ENCODE measurements at places on chromosomes 13 and 19. TPM values are rescaled to one million over a fixed set of nuclear protein-coding genes. Genes with fewer than 3 reads are reported as not detected.

COMP gene
- total RNA-seq, result not detected

GRK1 gene
- 0.09 TPM for total RNA-seq

CD37 gene
- total RNA-seq, result 137 TPM

CEACAM7 gene
- not detected for total RNA-seq

ZNF559 gene
- 15.8 TPM for total RNA-seq

TARM1 gene
- total RNA-seq, result not detected

LAIR1 gene
- total RNA-seq, result 11.3 TPM

ZIM2 gene
- total RNA-seq, result not detected

COX6B2 gene
- total RNA-seq, result not detected

CYP4F12 gene
- not detected for total RNA-seq

PSG5 gene
- not detected for total RNA-seq

ODAD3 gene
- 0.70 TPM for total RNA-seq

TYROBP gene
- total RNA-seq, result 1.5 TPM

PDS5B gene
- 44.1 TPM for total RNA-seq

TUBA3C gene
- total RNA-seq, result not detected

FUT2 gene
- not detected for total RNA-seq

TNNI3 gene
- total RNA-seq, result not detected

FZR1 gene
- 40.9 TPM for total RNA-seq

DNA sequence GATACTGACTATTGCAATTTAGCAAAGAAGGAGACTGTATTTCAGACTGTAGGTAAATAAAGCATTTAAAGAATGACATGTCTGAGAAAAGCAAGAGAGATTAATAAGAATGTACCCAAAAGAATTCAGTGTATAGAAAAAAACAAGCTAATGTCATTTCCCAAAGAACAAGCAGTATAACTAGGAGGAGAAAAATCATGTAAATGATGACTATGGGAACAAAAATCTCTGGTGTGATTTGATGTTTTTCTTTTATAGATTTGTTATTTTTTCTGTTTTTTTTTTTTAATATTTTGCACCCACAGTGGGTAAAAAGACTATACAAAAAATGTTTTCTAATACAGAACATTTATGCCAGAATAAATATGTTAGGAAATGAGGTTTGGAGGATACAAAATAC, 801.0 kb downstream of the PCDH9 start:
- DNase-seq, result no peak

GRCh38 chr13:81393721-81394120, 1052.8 kb upstream of the SPRY2 start:
- no peak for DNase-seq

DNA sequence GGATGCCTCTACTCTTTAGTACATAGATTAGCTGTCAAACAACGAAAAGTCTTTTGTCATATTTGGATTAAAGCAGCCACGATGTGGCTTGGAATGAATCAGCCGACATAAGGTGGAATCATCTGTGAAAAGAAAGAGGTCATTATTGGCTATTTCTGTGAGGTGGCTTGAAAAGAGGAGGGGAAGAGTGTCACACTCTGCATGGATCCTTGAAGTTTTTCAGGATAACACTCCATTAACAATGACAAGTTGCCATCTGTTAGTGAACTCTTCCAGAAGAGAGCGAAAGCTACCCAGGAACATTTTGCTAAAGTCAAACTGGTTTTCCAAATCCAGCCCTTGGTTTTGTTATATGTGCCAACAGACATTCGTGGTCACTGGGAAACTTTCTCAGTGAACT, 1604.8 kb downstream of the OLFM4 start:
- DNase-seq, result no peak

GRCh38 chr13:98450026-98450425, 126.9 kb downstream of the STK24 start:
- DNase-seq, result no peak

- DNase-seq, result no peak
These were observed 10.7 kb downstream of the APLP1 start for GRCh38 chr19:35879068-35879467.

GRCh38 chr13:97948041-97948440, 5.4 kb upstream of the IPO5 start:
- no peak for DNase-seq

DNA sequence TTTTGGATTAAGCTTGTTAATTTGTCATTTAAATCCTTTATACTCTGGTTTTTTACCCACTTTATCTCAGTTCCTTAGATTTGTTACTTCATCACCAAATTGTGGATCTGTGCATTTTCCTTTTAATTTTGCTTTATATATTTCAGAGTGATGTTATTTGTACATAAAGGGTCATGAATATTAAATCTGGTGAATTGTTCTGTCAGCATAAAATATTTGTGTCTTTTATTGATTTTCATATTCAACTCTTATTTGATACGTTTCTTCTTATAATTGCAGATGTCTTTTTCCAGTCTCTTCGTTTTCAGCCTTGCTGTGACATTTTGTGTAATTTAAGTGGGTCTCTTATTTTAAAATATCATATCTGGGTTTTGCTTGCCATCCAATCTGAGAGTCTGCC, 4.7 kb downstream of the SETDB2 start:
- no peak for DNase-seq

DNA sequence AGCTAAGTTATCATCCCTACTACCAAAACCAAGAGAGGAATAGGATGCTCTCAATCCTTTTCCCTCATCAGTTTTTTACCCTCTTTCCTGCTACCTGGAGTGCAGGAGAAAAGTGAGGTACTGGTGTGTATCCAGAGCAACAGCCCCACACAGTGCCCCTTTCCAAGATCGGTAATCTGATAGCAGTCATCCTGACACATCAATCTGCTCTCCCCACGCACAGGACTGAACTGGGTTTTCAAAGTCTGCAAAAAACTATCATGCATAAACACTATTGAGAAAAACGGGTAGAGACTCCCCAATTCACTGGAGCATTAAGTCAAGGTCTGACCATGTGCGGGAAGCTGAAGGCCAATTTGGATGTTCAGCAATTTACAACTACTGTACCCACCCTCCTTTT, 284.8 kb downstream of the RBM26 start:
- DNase-seq, result no peak

DNA sequence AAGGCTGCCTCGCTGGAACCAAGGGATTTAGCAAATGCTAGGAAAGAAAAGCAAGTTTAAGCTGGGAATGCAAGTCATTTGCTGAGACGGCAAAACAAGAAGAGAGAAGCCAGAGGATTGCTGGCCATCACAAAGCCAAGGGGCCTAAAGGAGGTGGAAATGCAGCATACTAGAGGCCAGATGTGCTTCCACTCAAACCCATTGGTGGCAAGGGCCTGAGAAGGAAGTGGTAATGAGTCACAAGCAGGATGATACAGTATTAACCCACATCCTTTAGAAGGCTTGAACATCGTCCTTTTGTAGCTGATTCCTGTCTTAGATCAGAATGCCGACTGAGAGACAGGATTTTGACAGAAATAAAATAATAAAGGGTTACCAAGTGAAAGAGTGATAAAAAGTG, 68.2 kb downstream of the ITGBL1 start:
- DNase-seq, result peak; percentile 43

DNA sequence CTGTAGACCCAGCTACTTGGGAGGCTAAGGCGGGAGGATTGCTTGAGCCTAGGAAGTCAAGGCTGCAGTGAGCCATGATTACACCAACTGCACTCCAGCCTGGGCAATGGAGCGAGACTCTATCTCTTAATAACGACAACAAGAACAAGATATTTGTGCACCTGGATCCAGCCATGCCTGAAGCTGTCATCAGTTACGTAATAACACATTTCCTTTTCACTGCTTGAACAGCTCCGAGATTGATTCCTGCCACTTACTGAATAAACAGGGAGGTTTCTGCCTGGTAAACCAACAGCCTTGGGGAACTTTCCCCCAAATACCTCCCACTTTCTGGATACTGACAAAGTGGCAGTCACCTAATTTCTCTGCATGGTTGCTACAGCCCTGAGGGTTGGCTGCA, 5.4 kb downstream of the KANK2 start:
- DNase-seq, result no peak

- peak; percentile 10 for DNase-seq
These were observed at the start of gene CLDN10 for GRCh38 chr13:95552539-95553441. Gene CLDN10 (plus strand): TSS chr13:95552720. CDS start chr13:95552754, 34 bp downstream.

GRCh38 chr19:7928741-7929701, 3.1 kb upstream of the CTXN1 start:
- DNase-seq, result peak; percentile 85

GRCh38 chr13:110509971-110510786, 51.3 kb downstream of the RAB20 start:
- DNase-seq, result no peak

DNA sequence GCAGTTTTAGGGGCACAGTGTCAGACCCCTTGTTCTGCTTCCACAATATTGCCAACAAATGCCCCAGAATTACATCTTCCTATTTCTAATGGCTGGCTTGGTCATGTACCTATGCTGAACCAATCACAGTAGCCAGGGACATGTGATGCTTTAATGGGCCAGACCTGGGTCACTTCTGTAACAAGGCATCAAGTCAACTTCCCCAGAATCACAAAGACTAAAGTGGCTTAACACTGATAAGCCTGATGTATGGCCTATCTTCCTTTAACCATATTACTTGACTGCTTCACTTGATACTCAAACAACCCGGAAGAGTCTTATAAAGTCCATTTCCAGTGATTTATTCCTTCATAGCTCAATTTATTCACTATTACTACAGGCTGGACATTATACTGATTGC, 19.6 kb downstream of the LNX2 start:
- no peak for DNase-seq

DNA sequence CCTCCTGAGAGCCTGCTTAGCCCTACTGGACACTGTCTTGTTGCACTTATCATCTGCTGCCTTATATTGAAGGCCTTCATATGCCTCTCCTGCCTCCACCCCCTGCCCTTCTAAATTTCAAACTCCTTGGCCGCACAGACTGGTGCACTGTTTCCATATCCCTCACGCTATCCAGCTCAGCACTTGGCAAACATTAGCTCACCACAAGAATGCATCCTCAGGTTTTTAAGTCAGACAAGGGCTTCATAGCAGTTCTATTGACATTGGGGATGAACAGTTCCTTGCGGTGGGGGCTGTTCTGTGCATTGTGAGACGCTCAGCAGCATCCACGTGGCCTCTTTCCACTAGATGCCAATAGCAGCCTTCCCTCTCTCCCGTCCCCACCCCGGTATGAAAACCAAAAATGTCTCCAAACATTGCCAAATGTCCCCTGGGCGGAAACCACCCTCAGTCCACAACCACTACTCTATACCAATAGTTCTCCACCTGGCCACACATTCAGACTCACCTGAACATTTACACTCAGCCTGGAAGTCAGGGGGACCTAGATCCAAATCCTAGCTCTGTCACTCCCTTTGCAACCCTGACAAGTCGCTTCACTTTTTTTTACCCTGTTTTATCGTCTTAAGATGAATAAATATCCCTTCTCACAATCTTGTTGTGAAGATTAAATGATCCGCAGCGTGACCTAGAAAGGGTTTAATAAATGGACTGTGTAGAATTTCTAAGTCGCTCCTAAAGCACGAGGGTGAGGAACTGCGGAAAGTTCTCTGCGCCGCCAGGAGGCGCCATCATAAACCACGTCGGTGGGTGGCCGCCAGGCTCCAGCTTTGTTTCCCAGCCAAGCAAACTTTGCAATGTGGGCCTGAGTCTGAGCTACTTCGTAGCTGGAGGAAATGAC, 3.6 kb upstream of the CEACAM3 start:
- peak; percentile 74 for DNase-seq

DNA sequence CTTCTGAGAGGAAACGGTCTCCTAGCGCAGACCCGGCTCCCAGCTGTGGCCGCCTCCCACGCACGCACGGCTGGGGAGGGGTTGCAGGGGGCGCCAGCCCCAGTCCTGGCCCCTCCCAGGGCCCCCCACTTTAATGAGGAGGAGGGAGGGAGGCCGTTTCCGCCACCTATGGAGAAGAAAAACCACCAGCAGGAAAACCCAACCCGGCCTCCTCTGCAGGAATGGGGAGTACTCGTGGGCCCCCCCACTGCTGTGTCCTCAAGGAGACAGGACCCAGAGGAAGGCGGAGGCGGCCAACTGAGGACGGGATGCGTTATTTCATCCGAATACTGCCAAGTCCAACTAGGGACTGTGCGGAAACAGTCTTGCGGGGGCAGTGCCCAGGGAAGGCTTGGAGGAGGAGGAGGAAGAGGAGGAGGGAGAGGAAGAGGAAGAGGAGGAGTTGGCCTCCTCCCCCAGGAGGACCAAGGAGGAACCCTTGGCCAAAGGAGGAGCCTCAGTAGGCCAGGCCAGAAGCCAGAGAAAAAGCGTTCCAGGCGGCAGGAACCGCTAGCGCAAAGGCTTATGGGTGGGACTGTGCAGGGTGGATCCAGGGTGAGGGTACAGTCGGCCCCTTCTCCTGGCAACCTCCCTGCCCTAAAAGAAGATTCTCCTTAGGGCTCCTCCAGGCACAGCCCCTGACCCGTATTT, 3.9 kb upstream of the SSBP4 start:
- DNase-seq, result peak; percentile 25

DNA sequence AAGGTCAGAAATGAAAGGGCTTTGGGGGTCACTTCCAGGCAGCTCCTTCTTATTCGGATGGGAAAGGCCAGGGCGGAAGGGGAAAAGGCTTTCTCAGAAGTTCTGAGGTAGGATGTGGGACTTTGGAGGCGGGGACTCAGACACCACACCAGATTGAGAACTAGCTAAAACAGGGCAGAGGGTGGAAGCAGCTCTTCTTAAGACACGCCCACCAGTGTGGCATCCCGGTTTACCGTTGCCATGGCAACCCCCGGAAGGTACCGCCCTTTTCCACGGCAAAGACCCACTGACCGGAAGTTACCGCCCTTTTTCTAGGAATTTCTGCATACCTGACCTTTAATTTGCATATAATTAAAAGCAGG, 3.8 kb upstream of the LILRA5 start:
- peak; percentile 16 for DNase-seq

DNA sequence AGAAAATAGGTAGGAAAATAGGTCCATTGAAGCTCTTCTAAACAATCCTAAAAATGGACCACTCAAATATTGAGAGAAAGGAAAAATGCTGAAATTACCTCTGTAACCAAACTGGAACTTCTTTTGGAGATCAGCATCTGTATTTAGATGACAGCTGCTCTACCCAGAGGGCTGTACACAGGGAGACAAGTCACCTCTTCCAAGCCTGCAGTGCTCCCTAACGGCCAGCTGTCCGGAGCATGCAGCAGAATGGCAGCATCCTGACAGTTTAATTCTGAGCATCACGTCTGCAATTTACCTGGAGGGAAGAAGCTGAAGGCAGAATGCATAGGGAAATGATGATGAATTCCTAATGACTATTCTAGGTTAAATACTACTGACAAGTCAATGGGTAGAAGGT, 62.8 kb upstream of the DIAPH3 start:
- peak; percentile 15 for DNase-seq

DNA sequence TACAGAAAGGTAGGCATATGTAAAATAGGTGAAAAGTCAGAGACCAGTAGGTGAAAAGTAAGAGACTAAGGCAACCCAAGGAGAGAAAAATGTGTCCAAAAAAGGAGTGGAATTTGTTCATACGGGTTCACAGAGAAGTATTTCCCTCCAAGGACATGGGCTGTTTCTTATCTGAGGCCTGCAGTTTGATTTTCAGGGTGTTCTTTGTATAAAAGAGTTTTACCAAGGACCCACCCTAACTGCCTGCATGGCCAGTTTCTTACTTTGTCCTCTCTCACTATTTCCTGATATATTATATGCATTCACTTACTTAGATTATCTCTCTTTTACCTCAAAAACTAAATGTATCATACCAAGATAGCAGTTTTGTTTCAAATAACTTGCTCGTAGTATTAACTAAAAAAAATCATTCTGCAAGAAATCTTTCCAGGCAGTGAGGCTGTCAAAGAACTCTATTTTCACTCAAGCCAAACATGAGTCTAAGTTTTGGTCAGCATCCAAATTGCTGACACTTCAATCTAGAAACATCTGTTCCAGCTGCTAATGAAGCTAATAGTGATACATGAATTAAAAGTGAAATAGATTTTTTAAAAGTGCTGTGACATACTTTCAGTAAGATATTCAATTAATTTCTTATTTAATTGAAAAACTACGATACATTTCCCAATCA, 141.4 kb upstream of the SGCG start:
- no peak for DNase-seq

Measured in activated CD8-positive, alpha-beta T cell treated with anti-CD3 and anti-CD28 coated beads for 36 hours (primary cell).